Renal pelvis (tissue), 12 donors: ENCODE measurements at places on chromosomes 4 and X. TPM values are rescaled to one million over a fixed set of nuclear protein-coding genes. Genes with fewer than 3 reads are reported as not detected.

CPZ gene
- 20.5 TPM for polyA plus RNA-seq

VCX2 gene
- polyA plus RNA-seq = not detected

- no peak for DNase-seq
These were observed 8.7 kb downstream of the RHOH start for GRCh38 chr4:40205259-40206198.

DNA sequence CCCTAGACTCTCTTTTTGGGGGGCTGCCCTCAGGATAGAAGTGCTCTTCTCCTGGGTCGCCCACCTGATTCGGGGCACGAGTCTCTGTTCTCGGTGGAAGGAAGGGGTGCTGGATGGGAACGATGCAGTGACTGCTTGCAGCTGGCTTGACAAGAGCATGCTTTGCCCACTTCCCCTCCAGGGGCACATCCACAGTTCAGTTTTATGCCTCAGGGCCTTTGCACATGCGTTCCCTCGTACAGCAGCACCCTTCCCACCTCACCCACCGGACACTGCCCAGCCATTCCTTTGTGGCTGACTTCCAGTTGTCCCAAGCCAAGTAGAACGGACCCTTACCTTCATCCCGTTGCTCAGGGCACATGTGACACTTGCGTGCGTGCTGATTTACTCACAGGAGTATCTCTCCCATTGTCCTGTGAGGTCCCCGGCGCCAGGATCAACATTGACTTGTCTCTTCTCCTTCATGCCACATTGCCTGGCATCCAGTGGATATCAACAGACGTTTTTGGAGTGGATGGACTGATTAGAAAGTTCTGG lies 60.0 kb downstream of the C4orf50 start:
- no peak for DNase-seq

CXorf49 gene
- not detected for polyA plus RNA-seq

DNA sequence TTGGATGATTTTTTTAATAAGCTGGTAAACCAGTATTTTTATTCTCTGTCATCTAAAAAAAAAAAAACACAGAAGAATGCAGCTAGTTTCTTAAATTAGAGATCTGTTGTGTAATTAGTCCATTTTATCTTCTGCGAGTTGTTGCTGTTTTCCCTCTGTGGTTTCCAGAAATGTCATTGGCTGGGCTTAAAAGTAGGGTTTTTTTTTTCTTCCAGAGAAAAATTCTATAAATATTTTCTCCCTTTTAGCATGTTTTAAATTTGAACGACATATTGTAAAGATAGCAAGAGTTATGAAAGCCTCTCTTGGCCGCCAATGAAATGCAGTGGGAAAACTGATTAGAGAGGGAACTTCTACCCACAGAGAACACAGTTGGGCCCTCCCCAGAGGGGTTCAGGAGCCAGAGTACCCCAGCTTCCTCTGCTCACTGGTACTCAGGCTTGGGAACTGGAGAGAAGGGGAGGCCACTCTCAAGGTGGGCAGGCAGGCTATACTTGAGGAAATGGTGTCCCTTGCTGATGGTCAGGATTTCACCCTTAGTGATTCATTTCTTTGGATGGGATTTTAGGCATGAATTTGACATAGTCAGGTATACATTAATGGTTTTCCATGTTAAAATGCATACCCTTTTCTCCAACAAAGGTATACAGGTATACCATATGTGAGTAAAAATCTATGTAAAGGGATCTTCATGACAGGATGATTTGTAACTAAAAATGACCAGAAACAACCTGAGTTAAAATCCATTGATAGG lies 166.1 kb downstream of the BCOR start:
- DNase-seq = no peak

DNA sequence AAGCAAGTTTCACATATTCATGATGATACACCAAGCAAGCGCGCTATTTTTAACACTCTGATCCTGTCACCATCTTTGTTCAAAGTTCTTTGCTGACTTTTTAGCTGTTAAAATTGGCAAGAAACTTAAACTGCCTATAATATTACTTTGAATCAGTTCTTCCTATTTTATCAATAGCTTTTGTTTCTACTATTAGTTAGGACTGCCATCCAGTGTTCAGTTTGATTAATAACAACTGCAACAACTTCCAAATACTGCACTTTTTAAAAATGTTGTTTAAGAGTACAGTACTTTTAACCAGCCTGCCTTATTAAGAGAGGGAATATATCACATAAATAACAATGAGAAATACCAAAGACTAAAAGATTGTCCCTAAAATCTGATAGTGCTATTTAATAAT lies 614.3 kb downstream of the FAM133A start:
- DNase-seq = no peak

- no peak for DNase-seq
These were observed 26.2 kb upstream of the JAKMIP1 start for GRCh38 chr4:6226506-6226905.

F9 gene
- not detected for polyA plus RNA-seq

DNA sequence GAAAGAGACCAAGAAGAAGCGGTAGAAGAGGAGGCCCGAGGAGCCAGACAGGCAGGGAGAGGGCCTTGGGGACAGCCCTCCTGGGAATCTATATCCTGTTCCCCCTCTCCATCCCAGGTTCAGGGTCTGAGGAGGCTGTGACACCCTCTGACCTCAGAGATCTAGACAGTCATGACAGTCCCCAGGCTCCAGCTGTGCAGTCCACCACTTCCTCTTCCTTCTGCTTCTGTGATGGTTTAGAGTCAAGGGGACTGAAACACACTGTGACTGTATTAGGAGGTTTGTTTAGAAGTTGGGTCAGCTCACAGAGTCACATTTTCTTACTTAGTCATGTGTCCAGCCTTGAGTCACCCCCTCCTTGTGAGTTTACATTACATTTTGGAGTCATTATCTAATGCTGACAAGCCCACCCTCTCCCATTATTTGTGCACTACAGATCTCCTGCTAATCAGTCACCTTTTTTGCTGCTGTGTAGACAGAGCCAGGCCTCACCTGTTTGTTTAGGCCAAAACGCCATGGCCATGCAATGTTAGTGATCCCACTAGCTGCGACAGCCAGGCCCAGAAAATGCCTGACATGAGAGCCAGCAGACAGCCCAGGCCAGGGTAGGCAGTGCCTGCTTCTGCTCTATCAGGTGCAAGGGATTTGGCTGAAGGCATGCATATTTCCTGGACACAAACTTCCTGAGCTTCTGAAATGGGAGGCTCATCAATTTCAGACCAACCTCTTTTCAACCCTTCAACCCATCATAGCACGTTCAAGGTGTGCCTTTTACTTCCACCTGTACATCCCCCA lies 26.0 kb downstream of the MANBA start:
- no peak for DNase-seq

DNA sequence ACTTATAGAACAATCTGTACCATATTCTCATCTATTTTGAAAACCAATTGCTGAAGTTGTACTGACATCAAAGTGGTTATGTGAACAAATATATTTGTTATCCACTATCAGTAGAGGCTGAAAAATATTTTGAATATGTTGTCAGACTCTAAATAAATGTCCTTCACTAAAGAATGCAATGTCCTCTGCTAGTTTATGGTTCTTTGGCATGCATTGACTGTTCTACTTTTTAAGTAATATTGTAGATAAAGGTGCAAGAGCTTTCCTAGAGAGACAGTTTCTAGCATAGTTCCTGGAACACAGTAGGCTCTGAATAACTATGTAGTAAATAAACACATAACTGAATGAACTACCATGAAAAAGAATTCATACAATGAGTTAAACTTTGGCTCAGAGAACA lies 18.2 kb upstream of the COX7B2 start:
- no peak for DNase-seq

DNA sequence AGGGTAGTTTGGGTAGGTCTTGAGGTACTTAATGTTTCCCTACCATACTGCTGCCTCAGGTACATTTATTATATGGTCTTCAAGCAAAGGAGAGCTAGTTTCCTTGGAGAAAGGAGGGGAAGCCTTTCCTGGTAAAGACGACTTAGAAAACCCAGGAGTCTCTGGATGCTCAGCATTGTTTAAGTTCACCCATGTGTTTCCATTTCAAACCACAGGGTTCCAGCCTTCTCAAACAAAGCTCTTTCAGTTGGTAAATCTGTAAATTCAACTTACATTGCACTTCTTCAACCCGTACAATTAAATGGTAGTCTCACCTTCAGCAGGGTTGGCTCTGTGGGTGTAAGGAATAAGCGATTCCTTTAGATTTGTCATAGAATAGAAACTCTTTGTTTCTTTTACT lies 111.9 kb upstream of the UNC5C start:
- DNase-seq = no peak

CSAG3 gene
- polyA plus RNA-seq = not detected
